T-cell (primary cell): ENCODE measurements at places on chromosomes 3 and 15.

DNA sequence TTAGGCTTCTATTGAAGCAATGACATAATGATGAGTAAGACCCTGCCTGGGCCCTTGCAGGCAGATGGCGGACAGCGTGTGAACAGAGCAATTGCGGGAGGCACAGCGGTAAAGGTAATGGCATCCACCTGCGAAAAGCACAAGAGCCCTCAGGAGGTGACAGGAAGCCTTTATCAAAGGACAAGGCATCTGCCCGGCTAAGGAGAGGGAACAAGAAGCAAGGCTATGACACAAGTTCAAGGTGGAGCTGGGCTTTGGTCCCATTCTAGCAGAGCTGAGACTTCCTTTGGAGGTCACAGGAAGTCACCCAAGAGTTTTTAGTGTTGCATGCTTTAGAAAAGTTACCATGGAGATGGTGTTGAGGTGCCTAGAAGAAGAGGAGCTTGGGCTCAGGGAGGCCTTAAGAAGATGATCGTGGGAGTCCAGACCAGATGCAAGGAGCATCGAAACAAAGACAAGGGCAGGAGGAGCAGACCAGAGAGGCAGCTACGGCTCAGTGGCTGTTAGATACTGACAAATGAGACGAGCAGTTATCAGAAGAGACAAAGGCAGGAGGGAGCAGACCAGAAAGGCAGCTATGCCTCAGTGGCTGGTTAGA lies 34.5 kb downstream of the OSBPL10 start:
- H3K4me1 ChIP-seq = no peaks in the 10 kb centered on the region
- H3K27me3 ChIP-seq = peaks cover 8% of the 10 kb centered on the region
- no peaks in the 10 kb centered on the region for H3K36me3 ChIP-seq
- no peak for DNase-seq
- H3K27ac ChIP-seq = no peak overlapping the region
- no peak overlapping the region for H3K4me3 ChIP-seq

GRCh38 chr3:13197795-13198194 lies 124.6 kb upstream of the IQSEC1 start:
- H3K4me1 ChIP-seq = peaks cover 3% of the 10 kb centered on the region
- no peak overlapping the region for H3K27ac ChIP-seq
- no peaks in the 10 kb centered on the region for H3K36me3 ChIP-seq
- H3K27me3 ChIP-seq = peaks cover 2% of the 10 kb centered on the region

- no peaks in the 10 kb centered on the region for H3K27me3 ChIP-seq
- no peak overlapping the region for H3K4me3 ChIP-seq
These were observed 129.0 kb upstream of the ARHGEF3 start for GRCh38 chr3:56930706-56931105.

GRCh38 chr3:124007186-124007585 lies 15.3 kb upstream of the ROPN1 start:
- DNase-seq = no peak
- H3K4me3 ChIP-seq = no peak overlapping the region
- no peaks in the 10 kb centered on the region for H3K36me3 ChIP-seq
- no peaks in the 10 kb centered on the region for H3K4me1 ChIP-seq
- H3K27me3 ChIP-seq = no peaks in the 10 kb centered on the region

GRCh38 chr15:100757661-100758060 lies 122.0 kb upstream of the ALDH1A3 start:
- H3K27ac ChIP-seq = no peak overlapping the region
- H3K27me3 ChIP-seq = peaks cover 6% of the 10 kb centered on the region
- no peaks in the 10 kb centered on the region for H3K36me3 ChIP-seq
- H3K4me3 ChIP-seq = no peak overlapping the region

DNA sequence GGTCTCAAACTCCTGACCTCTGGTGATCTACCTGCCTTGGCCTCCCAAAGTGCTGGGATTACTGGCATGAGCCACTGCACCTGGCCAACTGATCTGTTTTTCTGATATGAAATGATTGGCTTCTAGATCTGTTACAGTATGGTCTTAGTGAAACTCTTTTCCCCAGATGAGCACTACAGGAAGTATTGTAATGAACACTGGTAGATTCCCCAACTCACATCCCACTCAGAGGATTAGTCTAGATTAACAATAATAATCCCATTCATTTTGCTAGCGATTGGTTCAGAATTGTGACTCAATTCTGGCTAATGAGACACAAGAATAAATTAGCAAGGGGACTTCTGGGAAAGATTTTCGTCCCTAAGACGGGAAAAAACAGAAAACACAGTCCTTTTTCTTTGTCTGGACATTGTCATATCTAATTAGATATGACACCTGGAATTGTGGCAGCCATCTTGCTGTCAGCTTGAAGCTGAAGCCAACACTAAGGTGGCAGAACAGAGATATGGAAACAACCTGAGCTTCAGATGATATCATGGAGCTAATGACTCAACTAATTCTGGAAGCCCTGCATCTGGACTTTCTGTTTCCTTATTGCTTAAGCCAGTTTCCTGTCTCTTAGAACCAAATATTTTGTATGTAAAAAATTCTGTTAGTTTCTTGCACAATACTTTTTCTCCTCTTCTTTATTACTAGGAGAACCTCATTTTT lies 17.4 kb upstream of the NPTN start:
- H3K36me3 ChIP-seq = no peaks in the 10 kb centered on the region
- no peak for DNase-seq
- no peaks in the 10 kb centered on the region for H3K4me1 ChIP-seq

GRCh38 chr15:35705884-35706585 lies 160.1 kb upstream of the DPH6 start:
- DNase-seq = no peak
- H3K4me1 ChIP-seq = no peaks in the 10 kb centered on the region
- H3K4me3 ChIP-seq = no peak overlapping the region
- H3K36me3 ChIP-seq = no peaks in the 10 kb centered on the region
- H3K27me3 ChIP-seq = no peaks in the 10 kb centered on the region
- no peak overlapping the region for H3K27ac ChIP-seq

- no peak for DNase-seq
- peaks cover 3% of the 10 kb centered on the region for H3K36me3 ChIP-seq
These were observed 81.8 kb downstream of the HMG20A start for GRCh38 chr15:77502379-77503095.

DNA sequence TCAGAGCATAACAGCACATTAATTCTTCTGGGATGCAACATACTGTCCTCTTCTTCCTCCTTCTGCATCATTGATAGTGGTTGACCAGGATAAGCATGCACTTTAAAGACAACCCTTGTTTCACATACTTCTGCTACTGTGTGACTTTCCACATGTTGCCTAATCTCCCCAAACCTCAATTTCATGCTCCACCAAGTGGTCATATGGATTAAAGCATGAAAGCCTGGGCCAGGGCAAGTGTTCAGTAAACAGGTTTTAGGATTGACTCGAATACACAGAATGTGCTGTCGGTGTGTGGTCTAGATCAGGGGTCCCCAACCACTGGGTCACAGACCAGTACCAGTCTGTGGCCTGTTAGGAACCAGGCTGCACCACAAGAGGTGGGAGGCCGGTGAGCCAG lies 22.5 kb upstream of the BFSP2 start:
- no peaks in the 10 kb centered on the region for H3K27me3 ChIP-seq
- H3K4me1 ChIP-seq = no peaks in the 10 kb centered on the region
- H3K27ac ChIP-seq = no peak overlapping the region
- H3K4me3 ChIP-seq = no peak overlapping the region

DNA sequence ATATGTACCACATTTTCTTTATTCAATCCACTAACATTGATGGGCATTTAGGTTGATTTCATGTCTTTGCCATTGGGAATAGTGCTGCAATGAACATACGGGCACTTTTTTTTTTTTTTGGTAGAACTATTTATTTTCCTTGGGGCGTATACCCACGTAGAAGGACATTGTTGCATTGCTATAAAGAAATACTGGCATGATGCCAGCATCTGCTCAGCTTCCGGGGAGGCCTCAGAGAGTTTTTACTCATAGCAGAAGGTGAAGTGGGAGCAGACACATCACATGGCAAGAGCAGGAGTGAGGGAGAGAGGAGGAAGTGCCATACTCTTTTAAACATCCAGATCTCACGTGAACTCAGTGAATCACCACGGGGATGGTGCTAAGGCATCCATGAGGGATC lies 197.0 kb downstream of the SQOR start:
- no peak overlapping the region for H3K27ac ChIP-seq
- H3K4me3 ChIP-seq = no peak overlapping the region
- no peaks in the 10 kb centered on the region for H3K27me3 ChIP-seq
- DNase-seq = no peak
- H3K36me3 ChIP-seq = no peaks in the 10 kb centered on the region

GRCh38 chr15:62896380-62896866 lies 146.1 kb upstream of the TPM1 start:
- H3K4me3 ChIP-seq = no peak overlapping the region
- H3K27ac ChIP-seq = no peak overlapping the region
- H3K4me1 ChIP-seq = no peaks in the 10 kb centered on the region
- H3K36me3 ChIP-seq = no peaks in the 10 kb centered on the region

DNA sequence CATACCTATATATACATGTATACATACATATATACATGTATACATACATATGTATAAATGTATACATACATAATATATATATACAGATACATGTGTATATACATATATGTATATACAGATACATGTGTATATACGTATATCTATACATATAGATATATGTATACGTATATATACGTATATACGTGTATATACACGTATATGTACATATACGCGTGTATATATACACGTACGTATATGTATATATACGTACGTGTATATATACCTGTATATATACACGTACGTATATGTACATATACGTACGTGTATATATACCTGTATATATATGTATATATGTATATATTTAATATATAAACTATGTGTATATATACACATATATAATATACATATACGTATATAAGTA lies 955.2 kb downstream of the AGBL1 start:
- no peak overlapping the region for H3K27ac ChIP-seq
- H3K36me3 ChIP-seq = no peaks in the 10 kb centered on the region
- DNase-seq = no peak

- no peaks in the 10 kb centered on the region for H3K27me3 ChIP-seq
- no peak for DNase-seq
- no peak overlapping the region for H3K27ac ChIP-seq
- no peak overlapping the region for H3K4me3 ChIP-seq
- peaks cover 4% of the 10 kb centered on the region for H3K36me3 ChIP-seq
These were observed 74.0 kb downstream of the CHSY1 start for GRCh38 chr15:101177866-101178265.
